Naive thymus-derived CD8-positive, alpha-beta T cell (primary cell): ENCODE measurements at places on chromosomes 16 and 17. TPM values are rescaled to one million over a fixed set of nuclear protein-coding genes. Genes with fewer than 3 reads are reported as not detected.
A peak's percentile ranks its signal among the peaks of the same experiment; 100 is the strongest.

DNA sequence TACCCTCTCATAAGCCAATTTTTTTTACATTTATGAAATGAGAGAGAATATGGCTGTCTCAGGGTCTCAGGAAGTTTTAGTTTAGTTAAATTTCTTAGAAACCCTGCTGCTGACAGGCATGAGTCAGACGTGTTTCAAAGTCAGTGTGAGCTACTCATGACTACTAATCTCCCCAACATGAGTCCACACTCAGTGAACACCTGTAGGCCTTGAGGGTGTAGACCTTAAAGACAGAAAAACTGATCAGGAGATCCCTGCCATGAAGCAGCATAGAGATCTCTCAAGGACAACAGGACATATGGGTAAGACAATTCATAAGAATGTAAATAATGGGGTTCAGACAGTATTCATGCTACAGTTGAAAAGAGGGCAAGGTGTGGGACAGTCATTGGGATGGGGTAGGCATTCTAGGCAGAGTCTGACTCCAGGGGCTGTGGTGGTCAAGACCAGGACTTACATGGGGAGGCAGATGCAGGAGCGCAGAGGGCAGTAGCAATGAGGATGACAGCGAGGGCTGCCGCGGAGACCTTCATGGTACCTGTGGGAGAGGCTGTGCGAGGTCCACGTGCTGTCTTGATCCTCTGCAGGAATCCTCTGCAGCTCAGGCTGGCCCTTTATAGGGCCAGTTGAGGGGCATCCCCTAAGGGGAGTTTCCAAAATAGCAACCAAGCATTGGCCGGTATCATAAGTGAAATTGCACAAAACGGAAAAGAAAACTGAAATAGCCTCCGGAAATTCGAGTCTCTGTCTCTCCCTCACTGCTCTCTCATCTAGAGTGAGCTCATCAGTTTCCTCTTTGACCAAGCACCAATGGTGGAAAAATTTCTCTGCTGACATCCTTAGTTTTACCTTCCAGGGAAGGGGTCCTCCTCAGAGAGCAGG is at the start of gene CCL5:
Gene CCL5, minus strand, starts transcription at position 588 of the 882 bp plus-strand sequence.
- H3K4me3 ChIP-seq = peak within 1 kb of the TSS; percentile 95
- no peaks in the 10 kb centered on the region for H3K27me3 ChIP-seq
- peak within 1 kb of the TSS; percentile 74 for H3K27ac ChIP-seq
- no peak for DNase-seq

DNA sequence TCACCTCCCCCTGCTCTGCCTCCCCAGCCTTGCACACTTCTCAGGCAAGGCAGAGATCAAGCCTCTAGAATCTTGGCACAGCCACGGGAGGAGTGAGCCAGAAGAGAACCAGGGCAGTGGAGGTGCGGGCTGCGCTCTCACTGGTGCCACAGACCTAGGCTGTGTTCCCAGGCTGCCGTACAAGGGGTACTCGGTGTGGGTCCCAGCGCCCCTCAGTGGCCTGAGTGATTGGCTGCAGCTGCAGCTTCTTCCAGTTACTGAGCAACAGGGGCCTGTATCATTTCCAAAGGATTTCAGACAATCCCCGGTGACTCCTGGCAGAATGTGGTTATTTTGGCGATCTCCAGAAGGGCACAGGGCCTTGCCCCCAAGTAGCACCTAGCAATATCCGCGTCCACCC is 1852.1 kb downstream of the TP53TG3F start:
- H3K36me3 ChIP-seq = peaks cover 11% of the 10 kb centered on the region
- H3K4me1 ChIP-seq = no peaks in the 10 kb centered on the region

The CMTM2 gene
- total RNA-seq = 0.58 TPM

- peaks cover 5% of the 10 kb centered on the region for H3K27me3 ChIP-seq
- H3K36me3 ChIP-seq = no peaks in the 10 kb centered on the region
- DNase-seq = peak; percentile 25
- H3K27ac ChIP-seq = no peak overlapping the region
- no peaks in the 10 kb centered on the region for H3K4me1 ChIP-seq
- no peak overlapping the region for H3K4me3 ChIP-seq
Measured at GRCh38 chr17:56319531-56319930, 166.3 kb downstream of the ANKFN1 start.

The TMEM235 gene
- not detected for total RNA-seq

GRCh38 chr16:62644030-62644812 is 608.0 kb upstream of the CDH8 start:
- no peak overlapping the region for H3K4me3 ChIP-seq
- no peak overlapping the region for H3K27ac ChIP-seq
- no peak for DNase-seq
- H3K4me1 ChIP-seq = no peaks in the 10 kb centered on the region
- no peaks in the 10 kb centered on the region for H3K36me3 ChIP-seq

- no peak for DNase-seq
- H3K36me3 ChIP-seq = no peaks in the 10 kb centered on the region
- H3K27ac ChIP-seq = no peak overlapping the region
- peaks cover 23% of the 10 kb centered on the region for H3K27me3 ChIP-seq
- H3K4me1 ChIP-seq = peaks cover 1% of the 10 kb centered on the region
Measured at GRCh38 chr17:37752482-37752881, 7.6 kb upstream of the HNF1B start.

The EFNB3 gene
- total RNA-seq = not detected

DNA sequence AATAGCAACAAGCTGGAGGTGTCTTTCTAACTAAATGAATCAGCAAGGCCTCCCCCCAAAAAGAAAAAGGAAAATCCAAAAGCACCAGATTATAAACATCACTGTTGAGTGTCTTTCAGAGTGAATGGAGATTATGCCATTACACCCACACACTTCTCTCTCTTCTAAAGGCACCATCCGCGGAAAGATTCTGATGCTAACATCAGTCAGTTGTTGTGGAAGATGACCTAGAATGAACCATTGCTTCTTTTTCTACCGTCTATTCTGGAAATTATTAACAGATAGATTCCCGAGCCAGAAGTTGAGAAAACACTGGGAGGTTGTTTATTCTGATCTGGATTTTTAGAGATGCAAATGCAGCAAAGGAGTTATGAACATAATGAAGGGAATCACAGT is 60.9 kb upstream of the FAM20A start:
- H3K4me3 ChIP-seq = no peak overlapping the region
- DNase-seq = no peak
- peaks cover 5% of the 10 kb centered on the region for H3K36me3 ChIP-seq
- no peaks in the 10 kb centered on the region for H3K4me1 ChIP-seq
- H3K27ac ChIP-seq = no peak overlapping the region
- peaks cover 27% of the 10 kb centered on the region for H3K27me3 ChIP-seq

The AXIN2 gene
- 21.3 TPM for total RNA-seq

DNA sequence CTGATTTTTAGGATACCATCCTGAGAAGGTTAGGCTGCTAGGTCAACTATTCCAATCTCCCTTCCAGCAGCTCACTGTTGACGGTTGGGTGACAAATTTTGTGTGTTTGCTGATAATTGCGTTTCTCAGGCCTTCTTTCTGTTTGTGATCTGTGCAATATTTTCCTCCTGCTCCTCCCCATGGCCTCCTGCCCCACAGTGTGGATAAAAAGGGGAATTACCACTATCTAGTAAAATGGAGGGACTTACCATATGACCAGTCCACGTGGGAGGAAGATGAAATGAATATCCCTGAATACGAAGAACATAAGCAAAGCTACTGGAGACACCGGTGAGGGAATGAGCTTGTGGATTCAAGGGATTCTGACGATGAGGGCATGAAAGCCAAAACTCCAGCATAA is 9.2 kb downstream of the CHD3 start:
- DNase-seq = no peak
- peak overlapping the region; percentile 78 for H3K27ac ChIP-seq
- H3K27me3 ChIP-seq = no peaks in the 10 kb centered on the region
- H3K36me3 ChIP-seq = peaks cover 12% of the 10 kb centered on the region
- peaks cover 12% of the 10 kb centered on the region for H3K4me1 ChIP-seq
- H3K4me3 ChIP-seq = no peak overlapping the region

The CTRB1 gene
- total RNA-seq = not detected

DNA sequence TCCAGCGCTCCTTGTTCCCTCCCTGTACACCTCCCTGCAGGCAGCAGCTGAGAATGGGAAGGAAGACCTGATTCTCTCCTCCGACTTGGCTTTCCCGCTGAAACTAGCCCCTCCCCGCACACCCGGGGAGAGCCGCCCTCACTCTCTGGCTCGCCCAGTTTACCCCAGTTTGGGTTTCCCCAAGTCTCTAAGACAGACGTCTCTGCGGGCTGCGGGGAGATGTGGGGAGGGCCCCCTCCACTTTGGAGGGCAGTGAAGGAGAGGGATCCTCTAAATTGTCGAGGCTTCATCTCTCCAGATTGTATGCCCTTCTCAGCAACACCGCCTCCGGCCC is 797 bp downstream of the GRB7 start:
- H3K4me3 ChIP-seq = peak overlapping the region; percentile 83
- peaks cover 7% of the 10 kb centered on the region for H3K4me1 ChIP-seq
- peak; percentile 37 for DNase-seq
- no peaks in the 10 kb centered on the region for H3K36me3 ChIP-seq
- peak overlapping the region; percentile 87 for H3K27ac ChIP-seq

- no peak for DNase-seq
- H3K27me3 ChIP-seq = no peaks in the 10 kb centered on the region
- no peaks in the 10 kb centered on the region for H3K4me1 ChIP-seq
Measured at GRCh38 chr17:72812823-72813222, 279.7 kb downstream of the SLC39A11 start.

- H3K4me1 ChIP-seq = no peaks in the 10 kb centered on the region
- H3K36me3 ChIP-seq = no peaks in the 10 kb centered on the region
- no peak overlapping the region for H3K27ac ChIP-seq
- no peak overlapping the region for H3K4me3 ChIP-seq
- no peak for DNase-seq
Measured at GRCh38 chr17:66893863-66894262, 58.9 kb downstream of the CACNG5 start.
